ACHN (cell line): ENCODE measurements at places on chromosomes 3 and 15.

GRCh38 chr15:65877749-65878148 lies 8.5 kb downstream of the RAB11A start:
- no peak for DNase-seq

DNA sequence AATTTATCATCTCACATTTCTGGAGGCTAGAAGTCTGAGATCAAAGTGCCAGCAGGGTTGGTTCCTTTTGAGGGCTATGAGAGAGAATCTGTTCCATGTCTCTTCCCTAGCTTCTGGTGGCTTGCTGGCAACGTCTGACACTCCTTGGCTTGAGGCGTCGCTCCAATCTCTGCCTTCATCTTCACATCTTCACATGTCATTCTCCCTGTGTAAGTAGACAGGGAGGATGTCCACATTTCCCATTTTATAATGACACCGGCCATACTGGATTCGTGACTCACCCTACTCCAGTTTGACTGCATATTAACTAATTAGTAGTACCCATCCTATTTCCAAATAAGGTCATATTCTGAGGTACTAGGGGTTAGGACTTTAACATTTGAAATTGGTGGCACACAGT lies 17.5 kb upstream of the ARHGAP31 start:
- DNase-seq, result no peak

GRCh38 chr15:50181201-50181968 lies 611 bp upstream of the SLC27A2 start:
- no peak for DNase-seq

- DNase-seq, result no peak
Observed at GRCh38 chr3:124064050-124064449, 72.1 kb upstream of the ROPN1 start.

DNA sequence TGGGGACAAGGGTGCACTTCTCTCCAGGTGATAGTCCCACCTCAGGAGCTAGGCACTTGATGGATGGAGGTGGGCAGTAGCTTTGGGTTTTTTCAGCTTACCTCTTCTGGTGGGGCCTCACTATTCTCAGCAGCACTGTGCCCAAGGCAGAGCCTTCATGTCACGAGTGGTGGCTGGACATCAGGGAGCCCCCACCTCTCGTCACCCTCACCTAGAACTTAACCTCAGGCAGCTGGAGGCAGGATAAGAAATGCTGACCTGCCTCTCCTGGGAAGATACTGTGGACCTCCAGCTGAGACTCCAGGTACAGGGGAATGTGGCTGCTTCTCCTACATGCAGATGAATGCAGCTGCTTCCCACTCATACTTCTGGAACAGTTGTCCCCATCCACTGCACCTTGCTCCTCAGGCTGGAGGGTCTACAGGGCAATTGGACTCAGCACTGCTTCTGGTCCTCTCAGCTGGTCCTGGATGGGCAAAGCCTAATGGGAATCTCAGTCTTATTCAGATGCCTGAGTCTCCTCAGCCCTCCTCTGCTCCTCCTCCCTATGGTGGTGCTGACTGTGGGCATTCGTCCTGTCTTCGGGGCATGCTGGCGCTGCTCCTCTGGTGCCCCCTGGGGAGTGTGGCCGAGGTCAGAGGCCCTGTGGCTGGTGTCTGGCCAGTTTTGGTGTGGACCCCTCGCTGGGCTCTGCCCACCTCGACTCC lies 129.9 kb downstream of the KLF13 start:
- no peak for DNase-seq

DNA sequence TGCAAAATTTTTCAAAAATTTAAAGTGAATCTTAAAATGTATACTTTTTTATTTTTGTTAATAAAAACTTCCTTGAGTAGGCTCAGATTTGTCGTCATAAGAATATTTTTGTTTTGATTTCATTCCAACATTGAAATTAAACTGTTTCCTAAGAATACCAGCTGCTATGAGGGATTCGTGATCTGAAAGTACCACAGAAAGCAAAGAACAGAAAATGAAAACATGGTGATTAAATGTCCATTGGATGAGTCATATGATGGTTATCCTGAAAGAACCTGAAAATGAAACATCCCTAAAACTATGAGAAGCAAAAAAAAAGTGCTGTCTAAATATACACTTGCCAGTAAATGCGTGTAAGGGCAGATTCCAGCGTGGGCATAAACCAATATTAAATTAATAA lies 143.8 kb downstream of the GMNC start:
- DNase-seq, result peak; percentile 35

- no peak for DNase-seq
Observed at GRCh38 chr3:178456621-178457285, 79.5 kb upstream of the KCNMB2 start.

DNA sequence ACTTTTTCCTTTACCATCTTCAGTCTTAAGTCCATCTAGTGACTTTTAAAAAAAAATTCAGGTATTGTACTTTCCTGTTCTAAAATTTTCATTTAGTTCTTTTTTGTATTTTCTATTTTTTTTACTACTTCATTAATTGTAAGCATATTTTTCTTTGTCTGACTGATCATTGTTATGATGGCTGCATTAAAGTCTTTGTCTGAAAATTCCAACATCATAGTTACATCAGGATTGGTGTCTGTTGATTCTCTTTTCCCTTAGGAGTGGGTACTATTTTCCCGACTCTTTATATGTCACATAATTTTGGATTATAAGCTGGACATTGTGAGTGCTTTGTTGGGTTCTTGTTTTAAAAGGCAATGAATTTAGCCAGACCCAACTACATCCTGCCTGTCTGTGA lies 34.9 kb upstream of the POLR2M start:
- no peak for DNase-seq

GRCh38 chr3:2765002-2765579 lies 345.1 kb downstream of the IL5RA start:
- peak; percentile 17 for DNase-seq

DNA sequence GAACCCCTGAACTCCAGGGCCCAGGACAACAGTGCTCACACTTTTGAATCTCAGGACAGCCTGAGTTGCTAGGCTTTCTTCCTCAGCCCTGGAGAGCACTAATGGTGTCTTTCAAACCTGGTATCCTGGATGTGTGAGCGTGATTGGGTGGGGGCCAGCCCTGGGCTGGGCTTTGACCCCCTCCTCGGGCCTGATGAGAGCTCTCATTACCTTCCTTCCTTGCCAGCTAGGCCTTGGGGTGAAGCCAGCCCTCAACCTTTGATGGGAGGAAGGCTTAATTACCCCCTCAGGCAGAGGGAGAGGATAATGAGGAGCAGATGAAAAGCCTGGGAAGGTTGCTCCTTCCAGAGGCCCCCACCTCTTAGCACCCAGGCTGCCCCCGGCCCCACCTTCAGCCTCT lies 31.1 kb upstream of the INSYN1 start:
- DNase-seq, result no peak

DNA sequence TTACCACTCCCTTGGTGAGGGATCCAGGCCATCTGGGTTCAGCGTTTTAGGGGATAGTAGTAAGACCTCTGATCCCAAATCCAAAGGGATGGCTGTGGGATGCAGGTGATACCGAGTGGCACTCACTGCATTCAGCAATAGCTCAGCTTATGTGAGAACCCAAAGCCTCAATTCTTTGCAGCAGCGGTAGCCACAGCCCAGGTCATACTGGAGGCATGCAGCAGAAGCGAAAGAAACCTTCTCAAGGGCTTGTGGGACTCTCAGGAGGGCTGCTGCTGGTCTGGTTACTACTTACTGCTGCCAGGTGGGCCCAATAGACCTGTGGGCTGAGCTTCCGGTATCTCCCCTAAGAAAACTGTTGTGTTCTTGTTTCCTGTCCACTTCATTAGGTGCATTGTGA lies 38.0 kb downstream of the CHCHD6 start:
- DNase-seq, result no peak

DNA sequence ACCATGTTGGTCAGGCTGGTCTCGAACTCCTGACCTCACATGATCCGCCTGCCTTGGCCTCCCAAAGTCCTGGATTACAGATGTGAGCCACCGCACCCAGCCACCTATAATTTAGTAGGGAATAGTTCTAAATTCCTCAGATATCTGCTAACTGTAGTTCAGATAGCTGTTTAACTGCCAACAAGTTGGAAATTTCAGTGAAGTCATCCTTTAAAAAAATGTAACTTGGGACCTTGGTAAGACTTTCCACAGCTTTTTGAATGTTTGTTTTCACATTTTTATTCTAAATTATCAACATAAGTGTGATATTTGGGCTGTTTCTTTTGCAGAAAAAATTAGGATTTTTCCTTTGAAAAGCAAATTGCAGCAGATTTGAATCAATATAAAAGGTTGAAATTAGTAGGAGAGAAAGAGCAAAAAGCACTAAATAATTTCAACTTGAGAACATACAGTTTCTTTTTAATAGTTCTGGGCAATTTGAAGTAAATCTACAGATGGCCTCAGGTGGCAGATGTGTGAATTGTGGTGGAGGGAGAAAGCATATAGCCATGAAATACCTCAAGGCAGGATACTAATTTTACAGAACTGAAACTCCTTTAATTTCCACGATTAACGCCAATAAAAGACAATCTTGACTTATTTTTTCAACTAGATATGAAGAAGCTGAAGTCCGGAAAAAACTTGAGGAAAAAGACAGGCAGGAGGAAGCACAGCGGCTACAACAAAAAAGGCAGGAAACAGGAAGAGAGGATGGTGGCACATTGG lies 34.3 kb downstream of the USP8 start:
- DNase-seq, result no peak

DNA sequence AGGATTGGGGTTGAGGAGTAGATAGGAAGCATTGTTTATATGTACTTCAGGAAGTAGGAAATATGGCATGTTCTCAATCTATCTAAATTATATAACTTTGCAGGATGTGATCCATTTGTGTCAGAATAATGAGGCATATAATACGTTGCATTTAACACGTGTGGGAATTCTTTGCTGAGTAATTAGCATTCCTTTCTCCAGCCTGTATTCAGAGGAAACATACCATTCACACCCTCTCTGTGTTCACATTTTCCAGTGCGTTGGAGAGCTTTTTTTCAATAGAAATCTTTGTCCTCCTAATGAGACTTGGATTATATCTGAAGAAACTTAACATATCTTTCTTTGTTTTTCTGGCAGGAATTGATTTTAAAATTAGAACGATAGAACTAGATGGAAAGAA lies 33.0 kb upstream of the APH1B start:
- no peak for DNase-seq
